ENCODE measurements at places on chromosomes 7 and 10.
A peak's percentile ranks its signal among the peaks of the same experiment; 100 is the strongest.

GRCh38 chr10:43197834-43198681 is 59.8 kb downstream of the CSGALNACT2 start:
- no peak for DNase-seq

- DNase-seq: peak; percentile 22
Measured at GRCh38 chr7:13770305-13770704, 219.2 kb downstream of the ETV1 start.

DNA sequence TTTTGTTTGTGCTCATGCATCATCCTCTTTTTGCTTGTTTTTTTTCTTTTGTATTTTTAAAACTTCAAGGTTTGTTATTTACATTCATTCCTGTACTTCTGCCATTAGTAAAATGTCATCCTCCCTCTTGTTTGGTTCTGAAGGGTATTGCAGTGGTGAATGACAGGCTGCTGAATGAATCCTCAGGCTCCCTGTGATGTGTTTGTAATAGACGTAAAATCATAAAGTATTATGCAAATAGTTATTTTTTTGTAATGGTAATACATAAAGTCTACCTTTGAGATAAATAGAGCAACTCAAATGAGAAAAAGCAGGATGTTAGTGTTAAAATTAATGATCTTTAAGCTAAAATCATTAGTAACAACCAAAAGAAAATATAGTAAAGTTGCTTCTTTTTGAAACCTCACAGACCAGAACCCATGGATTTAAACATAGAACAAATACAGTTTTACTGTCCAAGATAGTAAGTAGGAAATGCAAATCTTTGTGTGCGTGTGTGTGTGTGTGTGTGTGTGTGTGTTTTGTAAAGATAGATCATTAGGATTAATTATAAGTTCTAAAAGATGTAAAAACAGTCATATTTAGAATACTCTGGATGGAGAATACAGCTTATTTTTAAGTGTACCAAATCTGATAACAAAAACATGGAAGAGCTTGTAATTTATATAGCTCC is 4.5 kb downstream of the GLCCI1 start:
- no peak for DNase-seq

- DNase-seq: no peak
Measured at GRCh38 chr10:59290448-59290847, 71.9 kb downstream of the FAM13C start.

GRCh38 chr10:97861097-97861750 is 11.6 kb downstream of the GOLGA7B start:
- peak; percentile 44 for DNase-seq

GRCh38 chr7:159061674-159062212 is 82.9 kb downstream of the VIPR2 start:
- no peak for DNase-seq

- DNase-seq: no peak
Measured at GRCh38 chr10:125107965-125108580, 52.3 kb downstream of the CTBP2 start.
